ENCODE measurements at places on chromosomes 2 and 18.

- DNase-seq = no peak
Measured at GRCh38 chr18:23283916-23284430, 148.7 kb downstream of the CABLES1 start.

- peak; percentile 59 for DNase-seq
Measured at GRCh38 chr2:145724311-145724898, 1204.5 kb upstream of the ZEB2 start.

GRCh38 chr2:85702800-85703199, 8.6 kb downstream of the GNLY start:
- DNase-seq = no peak

DNA sequence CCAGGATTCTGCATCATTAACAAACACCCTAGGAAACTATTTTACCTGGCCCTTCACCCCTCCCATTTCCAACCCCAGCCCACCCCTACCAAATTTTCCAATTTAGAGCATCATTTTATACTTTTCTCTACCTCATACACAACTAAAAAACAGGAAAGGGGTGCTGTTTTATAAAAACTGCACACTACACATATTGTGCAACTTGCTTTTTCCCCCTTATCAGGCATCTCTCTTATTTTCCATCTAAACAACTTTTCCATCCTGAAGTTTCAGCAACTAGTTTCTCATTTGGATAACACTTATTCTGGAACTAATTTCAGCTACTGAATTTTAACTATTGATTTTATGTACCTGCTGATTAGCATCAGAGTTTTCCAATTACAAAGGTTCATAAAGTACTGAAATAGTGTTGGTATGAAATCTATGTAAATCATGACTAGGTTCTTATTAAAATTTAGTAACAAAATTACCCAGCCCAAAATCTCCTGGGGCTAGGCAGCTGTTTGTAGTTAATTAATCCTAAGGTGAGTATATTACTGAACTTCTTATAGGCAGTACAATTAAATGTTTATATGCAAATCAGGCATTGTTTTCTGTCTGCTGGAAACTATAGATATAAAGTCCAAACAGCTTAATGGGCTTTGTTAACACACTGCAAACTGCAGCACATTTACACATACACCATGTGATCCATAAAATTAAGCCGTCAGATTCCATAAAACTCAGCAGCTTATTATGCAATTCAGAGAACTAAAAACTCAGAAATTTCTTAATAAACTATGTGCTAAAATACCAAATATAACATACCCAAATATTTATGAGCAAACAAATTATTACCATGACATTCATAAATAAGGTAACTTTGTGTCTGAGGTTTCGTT, 7.9 kb downstream of the SF3B1 start:
- no peak for DNase-seq

- no peak for DNase-seq
Measured at GRCh38 chr2:204251158-204251997, 293.9 kb upstream of the PARD3B start.

DNA sequence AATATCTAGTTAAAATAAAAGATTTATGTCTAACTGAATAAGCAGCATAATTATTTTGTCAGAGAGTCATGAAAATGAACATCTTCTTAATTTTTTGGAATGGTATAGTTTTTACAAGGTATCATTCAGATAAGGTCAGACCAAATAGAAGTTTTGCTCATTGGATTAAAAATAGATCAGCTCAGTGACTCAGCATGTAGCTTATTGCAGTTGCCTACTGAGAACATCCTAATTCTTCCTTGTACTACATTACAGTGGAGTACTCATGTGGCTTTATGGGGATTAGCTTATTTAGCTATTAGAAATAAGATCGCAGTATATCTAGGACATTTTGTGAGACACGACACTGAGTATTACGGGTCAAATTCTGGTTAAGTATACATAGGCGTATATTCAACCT, 38.2 kb upstream of the PPM1B start:
- peak; percentile 41 for DNase-seq

DNA sequence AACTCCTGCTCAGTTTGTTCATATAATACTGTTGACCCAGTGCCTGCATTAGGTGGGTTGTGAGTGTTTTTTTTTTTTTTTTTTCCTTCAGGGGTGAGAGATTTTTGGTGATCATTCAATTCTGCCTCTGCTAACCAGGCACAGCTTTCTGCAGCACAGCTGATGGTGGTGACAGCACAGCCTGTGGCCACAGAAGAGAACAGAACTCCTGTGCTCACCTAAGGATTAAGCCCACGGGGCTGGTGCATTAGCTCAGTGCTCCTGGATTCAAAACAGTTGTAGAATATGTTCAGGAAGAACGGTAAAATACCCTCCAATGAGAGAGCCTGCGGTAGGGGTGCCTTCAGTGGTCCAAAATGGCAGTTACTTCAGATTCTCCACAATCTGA, 42.0 kb downstream of the PKP4 start:
- no peak for DNase-seq

DNA sequence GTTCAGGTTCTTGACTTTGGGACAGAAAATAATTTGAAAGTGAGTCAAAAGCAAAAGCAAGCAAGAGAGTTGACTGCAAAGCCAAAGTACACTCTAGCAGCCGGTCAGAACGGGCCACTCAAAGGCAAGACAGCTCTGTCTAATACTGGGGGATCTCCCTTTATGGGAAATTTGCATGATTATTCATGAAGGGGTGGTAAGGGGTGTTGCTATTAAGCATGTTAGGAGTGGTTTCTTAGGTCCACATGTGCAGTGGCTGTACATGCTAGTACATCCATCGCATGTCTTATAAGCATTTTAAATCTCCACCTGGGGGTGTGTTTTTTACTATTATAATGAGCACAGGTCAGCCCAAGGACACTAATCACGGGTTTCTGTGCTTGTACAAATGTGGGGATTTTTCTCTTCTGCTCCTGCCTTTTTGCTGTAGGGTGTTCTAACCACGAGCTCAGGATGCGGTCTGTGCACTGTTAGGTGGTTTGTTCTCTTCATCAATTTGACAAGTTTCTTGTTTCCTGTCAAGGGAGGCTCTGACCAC, 60.2 kb upstream of the SPP2 start:
- no peak for DNase-seq

- DNase-seq = no peak
Measured at GRCh38 chr2:12063210-12063609, 316.8 kb downstream of the LPIN1 start.

DNA sequence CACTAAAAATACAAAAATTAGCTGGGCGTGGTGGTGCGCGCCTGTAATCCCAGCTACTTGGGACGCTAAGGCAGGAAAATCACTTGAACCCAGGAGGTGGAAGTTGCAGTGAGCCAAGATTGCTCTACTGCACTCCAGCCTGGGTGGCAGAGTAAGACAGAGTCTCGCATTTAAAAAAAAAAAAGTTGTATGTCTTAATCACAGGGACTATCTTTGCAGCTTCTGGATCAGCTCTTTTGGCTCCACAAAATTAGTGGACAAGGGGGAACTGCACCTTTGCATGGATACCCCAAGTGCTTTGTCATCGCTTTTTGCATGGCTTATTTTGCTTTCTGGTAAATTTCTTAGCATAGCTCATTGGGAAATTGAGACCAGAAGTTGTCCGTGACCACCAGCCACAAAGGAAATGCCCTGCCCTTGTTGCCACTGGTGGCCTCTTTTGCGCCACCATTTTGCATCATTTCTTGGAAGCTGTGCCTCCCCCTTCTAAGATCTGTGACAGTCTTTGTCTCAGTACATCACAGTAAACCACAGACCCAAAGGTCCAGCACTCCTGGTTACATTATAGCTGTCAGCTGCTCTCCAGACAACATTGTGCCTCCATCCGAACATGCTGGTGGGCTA, 43.9 kb upstream of the PCBP1 start:
- DNase-seq = peak; percentile 83

DNA sequence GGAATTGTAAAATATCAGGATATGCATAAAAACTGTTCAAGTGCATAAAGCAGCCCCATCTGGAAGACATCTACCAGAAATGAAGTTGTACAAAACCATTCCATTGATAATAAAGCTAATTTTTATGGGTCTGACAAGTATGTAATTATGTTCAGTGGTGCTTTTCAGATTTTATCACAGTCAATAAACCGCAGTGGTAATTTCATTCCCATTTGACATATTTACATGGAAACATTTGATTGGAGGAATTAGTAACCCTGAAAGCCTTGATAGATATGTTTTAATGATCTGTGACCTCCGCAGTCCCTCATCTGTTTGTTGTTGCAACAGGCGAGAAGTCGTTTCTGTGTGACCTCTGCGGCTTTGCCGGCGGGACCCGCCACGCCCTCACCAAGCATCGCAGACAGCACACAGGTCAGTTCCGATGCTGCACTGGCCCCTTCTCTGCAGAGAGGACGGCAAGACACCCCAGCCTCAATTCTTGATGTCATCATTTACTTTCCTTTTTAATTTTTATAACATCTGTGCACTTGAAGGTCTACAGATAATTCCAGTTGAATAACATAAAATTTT, 283.1 kb downstream of the ZNF407 start:
- DNase-seq = no peak

GRCh38 chr2:215505044-215505786, 69.3 kb upstream of the FN1 start:
- peak; percentile 62 for DNase-seq

DNA sequence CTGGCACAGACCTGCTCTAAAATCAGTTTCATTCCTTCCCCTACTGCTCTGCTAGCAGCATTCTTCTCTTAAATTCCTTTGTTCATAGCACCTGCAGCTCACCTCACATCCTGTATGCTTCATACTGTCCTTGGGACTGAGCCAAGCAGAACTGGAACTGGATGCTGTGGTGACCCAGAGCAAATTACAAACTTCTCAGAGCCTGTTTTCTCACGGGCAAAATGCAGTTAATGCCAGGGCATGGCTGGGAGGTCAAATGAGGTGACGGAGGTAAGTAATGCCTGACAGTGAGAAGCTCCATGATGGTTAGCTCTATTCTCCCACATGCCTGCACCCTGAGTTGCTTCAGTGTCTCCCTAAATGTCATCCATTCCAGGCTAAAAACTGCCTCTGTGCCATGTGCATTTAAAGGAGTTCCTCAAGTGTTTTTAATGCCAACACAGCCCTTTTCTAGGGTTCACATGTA, 29.7 kb downstream of the C2orf42 start:
- no peak for DNase-seq

Data from hematopoietic multipotent progenitor cell treated with erythropoietin and hydrocortisone succinate and interleukin-3 and kit ligand, for 6 days (in vitro differentiated cells).